ENCODE measurements at places on chromosomes 7 and 10.

- DNase-seq, result peak; percentile 42
Measured at GRCh38 chr10:71795248-71795647, 21.9 kb upstream of the VSIR start.

DNA sequence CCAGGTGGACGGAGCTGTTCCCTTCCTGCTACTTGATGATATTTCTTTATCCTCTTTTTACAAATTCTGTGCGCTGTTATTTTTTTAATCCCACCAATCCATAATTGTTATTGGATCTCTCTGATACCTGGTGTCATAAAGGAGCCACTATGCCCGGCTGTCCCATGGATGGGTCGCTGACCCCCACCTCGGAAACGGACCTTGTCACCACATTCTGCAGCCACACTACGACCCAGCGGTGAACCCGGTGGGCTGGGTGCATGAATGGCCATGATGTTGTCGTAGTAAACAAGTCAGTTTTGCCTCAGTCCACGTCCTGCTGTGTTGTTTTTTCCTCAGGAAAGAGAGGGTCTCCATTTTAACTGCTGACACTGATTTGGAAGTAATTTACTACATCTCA lies 112.2 kb downstream of the PKD1L1 start:
- no peak for DNase-seq

DNA sequence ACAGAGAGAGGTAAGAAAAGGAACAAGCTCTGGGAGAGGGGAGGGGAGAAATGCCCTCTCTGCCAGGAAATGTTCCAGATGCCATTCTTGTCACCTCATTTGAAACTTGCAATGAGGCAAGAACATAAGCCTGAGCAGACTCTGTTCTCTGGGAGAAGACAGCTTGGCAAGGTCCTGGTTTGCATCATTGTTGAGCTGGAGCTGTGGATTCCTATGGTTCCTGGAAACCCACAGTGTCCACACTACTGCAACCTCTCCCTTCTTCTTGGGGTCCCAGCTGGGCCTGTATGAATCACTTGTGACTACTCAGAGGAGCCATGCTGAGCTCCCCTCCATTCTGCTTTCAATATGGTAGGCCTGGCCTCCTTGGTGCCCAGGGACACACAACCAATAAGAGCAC lies 60.8 kb upstream of the HECTD2 start:
- DNase-seq, result peak; percentile 16

DNA sequence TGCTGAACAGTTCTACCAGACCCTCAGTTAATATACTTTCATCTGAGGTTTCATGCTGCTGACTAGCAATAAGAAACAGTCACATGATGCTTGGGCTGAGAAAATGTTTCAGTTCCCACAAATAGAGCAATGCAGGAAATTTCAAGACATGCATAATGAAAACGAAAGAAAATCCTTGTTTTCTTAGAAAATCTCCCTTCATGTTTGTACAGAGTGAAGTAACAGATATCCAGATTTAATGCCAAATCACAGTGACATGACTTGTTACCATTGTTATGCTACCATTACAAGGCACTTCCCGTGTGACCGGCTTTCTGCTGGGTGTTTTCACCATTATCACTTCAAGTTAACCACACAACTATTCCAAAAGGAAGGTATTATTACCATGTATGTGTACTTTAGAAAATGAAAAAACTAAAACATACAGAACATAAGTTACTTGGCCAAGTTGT lies 121.7 kb downstream of the DOCK4 start:
- no peak for DNase-seq

DNA sequence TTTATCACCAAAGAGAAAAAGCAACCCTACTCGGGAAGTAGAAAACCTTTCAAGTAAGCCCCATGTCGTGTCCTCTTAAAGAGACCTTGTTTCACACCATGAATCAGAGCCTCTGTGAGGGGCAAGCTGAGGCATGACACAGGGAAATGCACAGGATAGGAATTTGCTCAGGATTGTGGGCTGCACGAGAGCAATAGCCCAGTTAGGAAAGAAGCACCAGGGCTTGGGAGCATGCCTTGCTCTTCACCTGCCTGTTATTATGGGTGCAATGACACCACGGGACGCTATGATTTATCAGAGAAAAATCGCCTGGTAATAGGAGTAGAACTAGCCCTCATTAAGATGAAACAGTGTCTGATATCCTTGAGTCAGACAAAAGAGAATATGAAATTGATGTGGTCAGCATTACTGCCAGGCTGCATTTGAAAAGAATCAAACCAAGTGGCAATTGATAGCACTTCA lies 562.9 kb upstream of the NRP1 start:
- no peak for DNase-seq

DNA sequence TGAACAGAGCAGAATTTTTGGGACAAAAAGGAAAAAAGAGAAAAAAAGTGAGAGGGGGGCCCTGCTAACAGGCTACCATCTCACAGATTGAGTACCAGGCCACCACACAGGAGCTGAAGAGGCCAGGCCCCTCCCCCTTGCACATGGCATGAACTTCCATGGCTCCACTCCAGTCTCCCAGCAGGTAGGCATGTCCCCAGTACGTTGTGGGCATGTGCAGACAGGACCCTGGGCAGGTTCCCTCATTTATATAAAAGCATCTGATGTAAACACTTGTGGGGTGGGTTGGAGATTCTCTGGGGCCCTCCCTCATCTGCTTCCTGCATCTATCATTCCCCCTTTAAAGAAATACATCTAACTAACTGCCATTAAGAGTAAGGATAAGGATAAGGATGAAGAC lies 45.0 kb upstream of the AKR1C1 start:
- DNase-seq, result no peak

Data from ELF-1 (cell line).